ENCODE measurements at places on chromosomes 3 and 15. TPM values are rescaled to one million over a fixed set of nuclear protein-coding genes. Genes with fewer than 3 reads are reported as not detected.

DNA sequence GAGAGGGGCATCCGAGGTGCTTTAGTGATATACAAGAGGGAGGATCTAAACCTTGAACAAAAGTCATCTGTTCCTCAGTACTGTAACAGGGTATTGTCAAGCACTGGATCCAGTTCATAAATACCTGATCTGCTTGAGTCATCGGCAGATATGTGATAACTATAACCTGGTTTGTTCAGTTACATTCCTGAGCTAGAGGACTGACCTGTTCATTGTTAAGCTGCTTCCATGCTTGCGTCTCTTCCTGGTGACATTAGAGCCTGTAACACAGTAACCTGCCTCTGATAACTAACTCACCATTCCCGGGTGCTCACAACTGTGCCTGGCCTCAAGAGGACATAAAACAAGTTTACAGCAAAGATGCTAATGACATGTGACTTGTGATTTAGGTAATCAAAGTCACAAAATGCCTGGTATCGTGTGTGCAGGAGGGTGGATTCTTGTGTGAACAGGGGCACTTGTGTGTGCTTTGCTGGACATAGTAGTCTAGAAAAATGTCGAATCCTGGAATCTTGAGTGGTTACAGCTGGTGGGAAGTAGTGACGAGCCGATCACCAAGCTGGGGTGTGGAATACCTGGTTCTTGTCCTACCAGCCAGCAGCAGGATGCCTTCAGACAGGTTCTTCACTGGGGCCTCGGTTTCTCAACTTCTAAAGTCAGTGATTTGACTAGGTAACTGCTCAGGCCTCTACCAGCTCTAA is 30.9 kb upstream of the POLR2M start:
- H3K27me3 ChIP-seq: no peaks in the 10 kb centered on the region
- H3K4me3 ChIP-seq: no peak overlapping the region
- DNase-seq: no peak
- no peaks in the 10 kb centered on the region for H3K36me3 ChIP-seq
- H3K4me1 ChIP-seq: 0 out of 2 replicates have a peak, but pooled peaks cover 3% of the 10 kb centered on the region
- no peak overlapping the region for H3K27ac ChIP-seq

The TMCO5A gene
- not detected for polyA plus RNA-seq

The GXYLT2 gene
- 9.3 TPM for polyA plus RNA-seq

DNA sequence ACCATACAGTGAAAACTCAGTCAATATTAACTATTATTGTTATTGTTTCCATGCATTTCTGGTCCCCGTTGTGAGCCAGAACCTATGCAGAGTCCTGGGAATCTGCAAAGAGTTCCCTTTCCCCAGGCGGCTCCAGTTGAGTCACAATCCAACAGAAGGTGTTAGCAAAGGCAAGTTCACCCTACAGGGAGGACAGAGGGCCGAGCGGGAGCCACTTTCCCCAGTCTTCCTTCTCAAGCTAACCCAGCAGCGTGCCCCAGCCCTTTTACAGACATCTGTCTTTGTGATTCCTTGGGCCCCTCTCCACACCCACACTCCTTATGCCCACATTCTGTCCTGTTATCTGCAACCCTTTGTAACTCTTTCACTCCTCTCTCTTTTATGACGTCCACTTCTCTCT is 13.1 kb upstream of the LTF start:
- DNase-seq: no peak
- H3K27me3 ChIP-seq: peaks cover 7% of the 10 kb centered on the region
- H3K27ac ChIP-seq: no peak overlapping the region
- H3K4me1 ChIP-seq: no peaks in the 10 kb centered on the region

- H3K27ac ChIP-seq: peak overlapping the region; percentile 76
- H3K36me3 ChIP-seq: peaks cover 13% of the 10 kb centered on the region
- H3K4me1 ChIP-seq: peaks cover 17% of the 10 kb centered on the region
- no peaks in the 10 kb centered on the region for H3K27me3 ChIP-seq
These were observed 462 bp downstream of the EDEM1 start for GRCh38 chr3:5187920-5188418.

- H3K4me1 ChIP-seq: no peaks in the 10 kb centered on the region
- H3K27ac ChIP-seq: no peak overlapping the region
- no peaks in the 10 kb centered on the region for H3K36me3 ChIP-seq
- H3K27me3 ChIP-seq: no peaks in the 10 kb centered on the region
These were observed 84.7 kb upstream of the LMCD1 start for GRCh38 chr3:8416965-8417364.

The PLSCR2 gene
- polyA plus RNA-seq: not detected

GRCh38 chr3:105327662-105328337 is 38.9 kb upstream of the ALCAM start:
- H3K4me3 ChIP-seq: no peak overlapping the region
- no peak overlapping the region for H3K27ac ChIP-seq
- no peak for DNase-seq
- no peaks in the 10 kb centered on the region for H3K36me3 ChIP-seq
- H3K27me3 ChIP-seq: no peaks in the 10 kb centered on the region

DNA sequence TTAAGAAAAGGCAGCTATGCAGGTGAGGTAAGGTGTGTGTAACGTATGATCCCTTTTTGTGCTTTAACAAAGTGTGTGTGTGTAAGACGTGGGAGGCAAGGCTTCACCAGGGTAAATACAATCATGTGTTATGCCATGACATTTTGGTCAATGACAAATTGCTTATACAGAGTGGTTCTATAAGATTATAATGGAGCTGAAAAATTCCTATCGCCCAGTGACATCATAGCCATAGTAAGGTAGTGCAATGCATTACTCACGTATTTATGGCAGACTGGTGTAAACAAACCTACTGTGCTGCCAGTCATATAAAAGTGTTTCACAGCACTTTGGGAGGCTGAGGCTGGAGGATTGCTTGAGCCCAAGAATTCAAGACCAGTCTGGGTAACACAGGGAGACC is 60.2 kb upstream of the LCTL start:
- DNase-seq: no peak
- peaks cover 14% of the 10 kb centered on the region for H3K4me1 ChIP-seq
- no peaks in the 10 kb centered on the region for H3K36me3 ChIP-seq
- no peak overlapping the region for H3K27ac ChIP-seq

GRCh38 chr15:78148392-78149067 is 632 bp upstream of the IDH3A start:
- H3K27me3 ChIP-seq: no peaks in the 10 kb centered on the region
- H3K4me1 ChIP-seq: peaks cover 12% of the 10 kb centered on the region
- H3K27ac ChIP-seq: peak overlapping the region; percentile 41
- peak overlapping the region; percentile 61 for H3K4me3 ChIP-seq
- DNase-seq: no peak

- no peak overlapping the region for H3K4me3 ChIP-seq
- H3K27me3 ChIP-seq: peaks cover 38% of the 10 kb centered on the region
- H3K36me3 ChIP-seq: no peaks in the 10 kb centered on the region
- H3K4me1 ChIP-seq: no peaks in the 10 kb centered on the region
These were observed 186.5 kb upstream of the LINGO1 start for GRCh38 chr15:77819048-77819850.

DNA sequence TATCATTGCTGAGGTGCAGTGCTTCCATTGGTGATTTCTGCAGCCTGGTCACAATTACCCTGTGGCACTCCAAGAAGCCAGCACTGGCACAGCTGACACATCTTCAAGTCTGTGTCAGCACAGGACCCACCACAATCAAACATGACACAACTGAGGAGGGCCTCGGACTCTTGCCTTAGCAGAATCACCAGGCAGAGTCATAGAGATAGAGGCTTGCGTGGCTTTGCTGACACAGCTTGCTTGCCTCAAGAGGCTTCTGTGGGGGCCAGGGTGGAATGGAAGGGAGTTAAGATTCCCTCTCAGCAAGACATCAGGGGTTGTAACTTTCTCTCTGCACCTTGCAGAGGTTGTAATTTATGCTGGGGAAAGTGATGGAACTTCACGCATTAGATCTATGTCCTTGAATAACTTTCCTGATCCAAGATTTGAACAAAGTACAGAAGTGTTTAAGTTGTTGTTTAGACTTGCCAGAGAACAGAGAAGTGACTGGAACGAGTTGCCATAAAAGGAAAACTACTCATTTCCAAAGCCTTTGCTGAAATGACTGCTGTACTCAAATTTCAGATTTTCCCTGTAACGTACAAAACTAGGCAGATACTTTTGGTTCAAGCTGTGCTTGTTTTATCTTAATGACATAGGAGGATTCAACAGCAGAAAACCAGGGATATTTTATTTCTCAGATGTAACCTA is 170.7 kb downstream of the DIPK2A start:
- H3K27me3 ChIP-seq: no peaks in the 10 kb centered on the region
- no peak for DNase-seq
- no peaks in the 10 kb centered on the region for H3K36me3 ChIP-seq
- no peaks in the 10 kb centered on the region for H3K4me1 ChIP-seq

- H3K4me3 ChIP-seq: no peak overlapping the region
- H3K4me1 ChIP-seq: no peaks in the 10 kb centered on the region
- no peak overlapping the region for H3K27ac ChIP-seq
These were observed 626.5 kb upstream of the ADAMTS9 start for GRCh38 chr3:65314269-65314668.

DNA sequence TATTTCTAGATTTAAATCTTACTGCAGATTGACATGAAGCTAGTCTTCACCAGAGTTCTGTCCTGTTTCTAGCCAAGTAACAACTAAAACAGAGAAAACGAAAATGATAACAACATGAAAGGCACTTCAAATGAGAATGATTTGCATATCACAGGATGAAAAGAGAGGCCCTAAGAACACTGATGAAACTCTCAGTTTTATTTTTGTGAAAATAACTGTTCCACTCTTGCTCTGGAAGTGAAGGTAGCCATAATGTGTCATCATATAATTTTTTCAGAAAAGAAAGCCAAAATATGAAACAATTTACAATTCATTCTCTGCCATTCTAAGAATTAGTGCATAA is 274.4 kb downstream of the ADAMTSL3 start:
- DNase-seq: no peak
- H3K4me1 ChIP-seq: no peaks in the 10 kb centered on the region
- H3K4me3 ChIP-seq: no peak overlapping the region
- H3K27ac ChIP-seq: no peak overlapping the region

The HIGD2B gene
- not detected for polyA plus RNA-seq

GRCh38 chr3:67654844-67655177 is 399 bp upstream of the SUCLG2 start:
- H3K4me3 ChIP-seq: peak overlapping the region; percentile 90
- H3K4me1 ChIP-seq: no peaks in the 10 kb centered on the region
- H3K27ac ChIP-seq: peak overlapping the region; percentile 91
- H3K36me3 ChIP-seq: no peaks in the 10 kb centered on the region
- no peak for DNase-seq

- no peak for DNase-seq
- no peaks in the 10 kb centered on the region for H3K27me3 ChIP-seq
- no peak overlapping the region for H3K4me3 ChIP-seq
- H3K4me1 ChIP-seq: peaks cover 12% of the 10 kb centered on the region
- H3K27ac ChIP-seq: peak overlapping the region; percentile 36
- H3K36me3 ChIP-seq: no peaks in the 10 kb centered on the region
These were observed 7.8 kb upstream of the KIF7 start for GRCh38 chr15:89662893-89663626.

DNA sequence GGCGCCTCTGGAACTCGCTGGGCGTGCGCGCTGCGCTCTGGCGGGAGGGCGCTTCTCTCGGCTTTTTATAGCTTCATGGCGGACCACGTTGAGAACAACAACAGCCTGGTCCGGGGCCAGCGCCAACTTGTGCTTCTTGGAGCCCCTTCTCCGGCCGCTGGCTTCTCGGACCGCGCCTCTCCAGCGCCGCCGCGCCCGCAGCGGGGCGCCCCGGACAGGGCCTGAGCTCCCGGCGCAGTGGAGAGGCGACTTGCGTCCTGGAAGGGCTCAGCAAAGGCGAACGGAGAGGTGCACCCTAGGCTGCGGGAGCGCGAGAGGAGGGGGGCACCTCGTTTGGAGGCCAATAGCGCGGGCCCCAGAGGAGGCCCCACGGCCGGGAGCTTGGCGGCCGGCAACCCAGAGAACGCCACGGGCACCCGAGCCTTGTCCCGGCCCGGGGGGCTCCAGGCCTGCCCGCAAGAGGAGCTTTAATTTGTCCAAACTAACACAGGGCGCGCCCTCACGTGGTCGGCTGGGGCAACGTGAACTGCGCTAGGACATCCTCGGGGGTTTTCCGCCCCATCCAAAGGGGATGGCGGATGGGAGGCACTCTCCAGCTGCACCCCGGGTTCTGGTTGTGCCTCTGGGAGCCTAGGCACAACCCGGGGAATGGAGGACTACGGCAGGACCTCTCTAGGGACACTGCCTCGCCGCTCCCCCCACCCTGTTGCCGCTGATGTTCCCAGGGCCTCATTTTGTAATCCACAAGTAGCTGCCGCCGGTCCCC is 37.8 kb downstream of the HMCES start:
- peak; percentile 94 for DNase-seq
- no peaks in the 10 kb centered on the region for H3K27me3 ChIP-seq
- no peaks in the 10 kb centered on the region for H3K4me1 ChIP-seq
- peak overlapping the region; percentile 89 for H3K4me3 ChIP-seq

DNA sequence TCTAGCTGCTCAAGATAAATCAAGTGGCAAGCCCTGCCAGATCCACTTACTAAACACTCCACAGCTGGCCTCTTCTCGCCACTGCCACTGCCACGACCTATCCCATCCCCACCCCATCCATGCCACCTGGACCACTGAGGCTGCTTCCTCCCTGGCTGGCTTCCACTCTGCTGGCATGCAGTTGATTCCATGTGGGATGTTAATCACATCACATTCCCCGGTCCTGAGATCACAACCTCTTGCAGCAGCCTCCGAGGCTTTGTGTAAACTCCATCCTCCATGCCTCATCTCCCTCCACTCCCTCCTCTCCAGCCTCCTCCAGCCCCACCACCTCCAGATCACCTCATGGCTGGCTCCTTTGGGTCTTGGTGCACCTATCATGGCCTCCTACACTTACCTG is 7.7 kb downstream of the NCKIPSD start:
- H3K27me3 ChIP-seq: no peaks in the 10 kb centered on the region
- H3K27ac ChIP-seq: no peak overlapping the region
- H3K4me1 ChIP-seq: peaks cover 6% of the 10 kb centered on the region

GRCh38 chr3:134035836-134036235 is 6.1 kb upstream of the SLCO2A1 start:
- no peaks in the 10 kb centered on the region for H3K36me3 ChIP-seq
- H3K4me3 ChIP-seq: no peak overlapping the region
- DNase-seq: no peak
- no peaks in the 10 kb centered on the region for H3K4me1 ChIP-seq

- no peak overlapping the region for H3K4me3 ChIP-seq
- no peaks in the 10 kb centered on the region for H3K4me1 ChIP-seq
- H3K27me3 ChIP-seq: no peaks in the 10 kb centered on the region
- H3K36me3 ChIP-seq: no peaks in the 10 kb centered on the region
- no peak for DNase-seq
- no peak overlapping the region for H3K27ac ChIP-seq
These were observed 28.2 kb upstream of the ST6GAL1 start for GRCh38 chr3:186902154-186902553.

- H3K27ac ChIP-seq: no peak overlapping the region
- peaks cover 7% of the 10 kb centered on the region for H3K4me1 ChIP-seq
- no peaks in the 10 kb centered on the region for H3K36me3 ChIP-seq
- DNase-seq: no peak
- H3K27me3 ChIP-seq: no peaks in the 10 kb centered on the region
These were observed 52.8 kb downstream of the LSM3 start for GRCh38 chr3:14231145-14231990.

- H3K27ac ChIP-seq: no peak overlapping the region
- no peaks in the 10 kb centered on the region for H3K27me3 ChIP-seq
- no peak overlapping the region for H3K4me3 ChIP-seq
- DNase-seq: no peak
These were observed 38.4 kb upstream of the UBE2E2 start for GRCh38 chr3:23164746-23165145.

The MUC13 gene
- not detected for polyA plus RNA-seq

The IL5RA gene
- not detected for polyA plus RNA-seq
